ENCODE measurements at places on chromosomes 6 and 20. TPM values are rescaled to one million over a fixed set of nuclear protein-coding genes. Genes with fewer than 3 reads are reported as not detected.

DNA sequence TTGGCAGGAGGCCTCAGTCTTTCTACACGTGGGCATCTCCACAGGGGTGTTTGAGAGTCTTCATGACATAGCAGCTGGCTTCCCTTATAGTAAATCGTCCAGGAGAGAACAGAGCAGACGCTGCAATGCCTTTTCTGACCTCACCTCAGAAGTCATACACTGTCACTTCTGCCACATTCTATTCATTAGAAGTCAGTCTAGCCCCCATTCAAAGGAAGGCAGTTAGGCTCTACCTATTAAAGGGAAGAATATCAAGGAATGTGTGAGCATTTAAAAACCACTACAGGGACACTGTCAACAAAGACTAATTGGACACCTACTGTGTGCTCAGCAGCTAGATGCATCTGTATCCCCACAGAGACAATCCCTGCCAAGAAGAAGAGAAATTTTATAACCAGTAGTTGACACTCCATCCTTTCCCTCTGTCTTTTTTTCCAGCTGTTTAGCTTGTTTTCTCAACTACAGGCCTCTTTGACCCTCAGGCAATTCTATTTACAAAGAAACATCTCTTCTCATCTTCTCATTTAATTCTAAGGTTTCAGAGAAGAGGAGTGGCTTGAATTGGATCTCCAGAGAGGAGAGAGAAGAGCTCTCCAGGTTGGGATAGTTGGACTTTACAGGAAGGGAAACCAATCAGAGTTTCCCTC lies 18.6 kb downstream of the ARMC12 start:
- DNase-seq, result no peak

GRCh38 chr6:36545767-36546307 lies 1.4 kb downstream of the STK38 start:
- DNase-seq, result no peak

- no peak for DNase-seq
These were observed at the start of gene SNAI1 for GRCh38 chr20:49982346-49983122. SNAI1 (plus strand) TSS chr20:49982980; CDS start chr20:49983060, 80 bp downstream.

The ASIP gene
- total RNA-seq, result not detected

The DYNLT2 gene
- 1.9 TPM for total RNA-seq
